ENCODE measurements at places on chromosomes 6 and 20.

DNA sequence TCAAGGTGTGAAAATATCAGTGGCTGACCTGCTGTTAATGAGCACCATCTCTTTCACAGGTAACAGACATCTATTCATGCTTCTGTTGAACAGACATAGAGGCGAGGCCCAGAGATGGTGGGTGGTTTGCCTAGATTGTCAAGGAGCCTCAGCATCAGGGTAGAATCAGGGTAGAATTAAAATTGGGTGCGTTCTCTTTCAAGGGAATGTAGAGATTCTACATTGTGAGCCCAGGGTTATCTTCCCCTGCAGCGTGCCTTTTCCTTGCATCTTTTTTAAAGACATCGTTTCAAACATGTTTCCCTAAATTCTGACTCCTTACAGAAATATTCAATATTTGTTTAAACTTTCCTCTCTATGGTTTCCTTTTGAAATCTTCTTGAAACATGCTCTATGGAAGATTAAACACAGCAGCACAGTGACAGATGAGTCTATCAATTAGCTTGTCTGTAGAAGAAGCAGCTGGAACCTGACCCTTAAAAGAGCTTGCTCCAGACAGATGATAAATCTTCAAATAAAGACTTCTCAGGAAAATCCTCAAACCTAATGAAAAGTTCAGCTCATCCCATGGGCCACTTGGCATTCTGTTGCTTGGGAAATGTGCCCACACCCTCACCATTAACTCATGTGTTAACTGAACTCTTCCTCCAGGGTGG is 119.8 kb downstream of the IPCEF1 start:
- no peak for DNase-seq

DNA sequence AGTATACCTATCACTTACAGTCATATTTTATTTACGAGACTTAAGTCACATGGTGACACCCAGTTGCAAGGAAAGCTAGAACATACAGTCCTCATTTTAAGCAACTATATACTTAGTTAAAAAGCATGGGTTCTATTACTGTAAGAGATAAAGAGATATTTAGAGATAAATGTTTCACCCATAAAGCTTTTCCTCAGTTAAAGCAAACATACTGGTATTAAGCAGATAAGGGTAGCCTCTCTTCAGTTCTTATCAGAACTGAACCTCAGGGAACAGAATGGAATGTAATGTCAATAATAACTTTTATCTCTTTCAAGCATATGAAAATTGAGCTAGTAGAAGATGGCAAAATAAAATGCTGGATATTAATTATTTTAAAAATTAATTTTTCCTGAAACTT is 9.9 kb upstream of the ASCC3 start:
- DNase-seq: no peak

GRCh38 chr6:36827261-36828079 is 11.8 kb downstream of the CPNE5 start:
- DNase-seq: peak; percentile 83

DNA sequence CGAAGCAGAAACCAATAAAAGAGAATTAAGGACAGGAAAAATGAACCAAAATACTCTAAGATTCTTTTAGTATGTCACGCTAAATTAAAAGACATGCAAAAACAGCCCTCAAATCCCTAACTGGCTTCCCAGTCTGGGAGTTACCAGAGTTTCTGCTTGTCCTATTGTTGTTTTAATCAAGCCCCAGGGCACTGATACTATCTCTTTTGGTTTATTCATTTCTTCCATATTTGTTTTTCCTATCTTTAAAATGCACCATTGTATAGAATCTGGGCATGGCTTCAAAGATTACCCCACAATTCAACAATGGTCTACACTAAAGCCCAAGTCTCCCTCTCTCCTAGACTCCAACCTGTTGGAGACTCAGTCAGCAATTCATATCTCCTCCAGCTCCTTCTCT is 169.1 kb downstream of the MYLK4 start:
- no peak for DNase-seq

DNA sequence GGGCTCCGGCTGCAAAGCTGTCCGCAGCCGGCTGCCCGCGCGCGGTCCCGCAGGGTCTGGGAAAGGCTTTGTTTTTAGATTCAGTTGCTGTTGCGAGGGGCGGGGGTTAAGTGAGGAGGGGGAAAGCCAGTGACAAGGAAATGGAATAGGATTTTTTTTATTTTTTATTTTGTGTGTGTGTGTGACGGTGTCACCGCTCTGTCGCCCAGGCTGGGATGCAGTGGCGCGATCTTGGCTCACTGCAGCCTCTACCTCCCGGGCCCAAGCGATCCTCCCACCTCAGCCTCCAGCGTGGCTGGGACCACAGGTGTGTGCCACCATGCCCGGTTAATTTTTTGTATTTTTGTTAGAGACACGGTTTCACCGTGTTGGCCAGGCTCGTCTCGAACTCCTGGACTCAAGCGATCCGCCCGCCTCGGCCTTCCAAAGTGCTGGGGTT is 615 bp upstream of the UBE2J1 start:
- no peak for DNase-seq

DNA sequence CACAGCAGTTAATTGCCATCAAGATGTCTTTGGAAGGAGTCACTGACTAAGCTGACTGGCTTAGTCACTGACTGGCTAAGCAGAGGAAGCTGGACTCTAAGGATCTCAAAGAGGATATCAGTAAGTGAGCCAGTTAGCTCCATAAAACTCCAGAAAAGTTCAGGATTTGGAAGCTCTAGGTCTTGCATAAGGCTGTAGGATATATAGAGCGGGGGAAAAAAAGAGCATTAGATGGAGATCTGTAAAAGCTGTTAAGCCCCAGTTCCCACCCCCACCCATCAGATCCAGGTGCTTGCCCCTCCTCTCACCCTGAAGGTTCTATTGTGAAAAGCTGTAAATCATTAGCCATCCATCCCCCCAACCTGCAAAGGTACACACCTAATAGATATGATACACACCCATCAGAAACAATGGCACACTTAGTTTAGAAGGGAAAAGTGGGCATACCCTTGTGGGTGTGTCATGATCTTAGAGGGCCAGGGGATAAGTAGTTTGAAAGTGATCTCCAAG is 32.2 kb downstream of the CARMIL1 start:
- peak; percentile 72 for DNase-seq

DNA sequence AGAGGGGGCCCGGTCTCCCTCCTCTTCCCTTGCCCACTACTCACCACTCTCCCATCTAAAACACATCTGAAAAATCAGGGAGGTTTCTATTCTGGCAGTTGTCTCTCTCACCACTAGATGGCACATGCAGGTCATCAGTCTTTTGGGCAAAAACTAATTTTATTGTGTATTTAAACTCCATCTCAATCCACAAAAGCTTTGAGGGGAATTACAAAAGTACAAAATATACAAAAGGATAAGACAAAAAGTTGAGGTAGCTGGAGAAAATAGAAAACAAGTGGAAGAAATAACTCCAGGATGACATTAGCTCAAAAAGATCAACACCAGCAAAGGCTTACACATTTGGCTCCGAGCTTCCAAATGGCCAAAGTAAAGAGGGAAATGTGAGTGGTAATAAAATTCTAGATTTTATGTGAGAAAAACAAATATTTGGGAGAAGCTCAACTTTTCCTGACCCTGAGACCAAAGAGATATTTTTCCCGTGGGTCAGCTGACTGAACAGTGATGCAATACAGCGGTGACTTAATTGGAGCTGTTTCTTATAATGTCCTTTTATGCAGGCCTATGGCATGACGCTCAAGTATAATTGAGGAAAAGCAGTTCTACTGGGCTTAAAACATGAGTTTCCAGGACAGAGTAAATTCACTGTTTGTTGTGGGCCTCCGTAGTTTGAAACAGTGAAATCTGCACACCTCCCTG is 79.8 kb upstream of the CHD6 start:
- peak; percentile 62 for DNase-seq
